ENCODE measurements at places on chromosomes 7 and 10.

DNA sequence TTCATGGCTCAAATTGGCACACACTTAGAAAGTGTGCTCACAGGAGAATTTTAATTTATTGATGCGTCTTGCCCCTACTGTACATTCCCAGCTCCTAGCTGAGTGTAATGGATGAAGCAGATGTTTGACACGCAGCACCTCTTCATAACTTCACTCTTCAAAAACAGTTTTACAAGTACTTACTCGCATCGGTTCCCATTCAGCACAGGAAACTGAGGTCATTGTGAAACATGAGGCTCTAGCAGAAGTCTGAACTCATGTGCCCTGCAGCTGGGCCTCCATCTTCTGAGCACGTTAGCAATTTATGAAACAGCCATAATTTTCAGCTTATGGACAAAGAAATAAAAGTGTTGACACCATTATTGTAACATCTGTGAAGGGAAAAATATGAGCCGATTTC lies 558.9 kb upstream of the MGMT start:
- DNase-seq: no peak

GRCh38 chr10:129897871-129898626 lies 66.0 kb downstream of the EBF3 start:
- DNase-seq: no peak

DNA sequence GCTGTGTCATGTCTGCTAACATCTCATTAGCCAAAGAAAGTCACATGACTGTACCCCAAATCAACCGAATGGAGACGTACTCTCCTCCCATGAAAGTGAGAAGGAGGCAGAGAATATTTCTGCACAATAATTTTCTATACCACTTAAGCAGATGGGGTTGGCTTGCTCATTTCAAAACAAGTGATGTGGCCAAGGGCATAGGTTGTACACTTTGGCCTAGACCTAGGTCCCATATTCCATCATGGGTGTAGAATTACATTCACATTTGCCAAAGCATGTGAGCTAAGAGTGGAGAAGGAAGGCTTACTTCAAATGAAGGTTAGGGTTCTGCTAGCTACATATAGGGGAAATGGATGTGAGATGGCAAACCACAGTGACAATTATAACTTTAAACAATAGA lies 83.0 kb downstream of the ZNF365 start:
- DNase-seq: no peak

DNA sequence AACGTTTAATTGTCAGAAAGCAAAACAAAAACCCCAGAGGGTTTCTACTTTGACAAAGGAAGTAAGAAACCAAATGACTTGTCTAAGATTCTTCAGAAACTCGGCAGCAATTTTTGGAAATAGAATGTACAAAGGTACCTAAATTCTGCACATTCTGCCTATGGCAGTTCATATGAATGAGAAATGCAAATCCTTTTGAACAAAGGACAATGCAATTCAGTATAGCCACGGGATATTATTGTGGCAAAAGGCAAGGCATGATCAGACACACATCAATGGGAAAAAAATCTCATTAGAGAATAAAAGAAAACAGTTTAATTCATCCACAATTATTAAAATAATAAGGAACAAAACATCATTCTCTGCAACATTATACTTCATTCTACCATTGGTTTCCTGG lies 93.4 kb downstream of the SEMA3C start:
- DNase-seq: no peak

- no peak for DNase-seq
These were observed 9.3 kb upstream of the CRCP start for GRCh38 chr7:66105263-66105748.

All from activated gamma-delta T cell treated with anti-CD3 and anti-CD28 coated beads, Interleukin-2, amount 50 U/mL, for 16 hours (primary cell).